ENCODE measurements at places on chromosomes 13 and 19.

- DNase-seq = no peak
Observed at GRCh38 chr13:54356849-54357248, 1328.2 kb downstream of the OLFM4 start.

- no peak for DNase-seq
Observed at GRCh38 chr13:45341799-45342500, 967 bp upstream of the TPT1 start.

- no peak for DNase-seq
Observed at GRCh38 chr13:25684491-25684890, 312.7 kb downstream of the ATP8A2 start.

DNA sequence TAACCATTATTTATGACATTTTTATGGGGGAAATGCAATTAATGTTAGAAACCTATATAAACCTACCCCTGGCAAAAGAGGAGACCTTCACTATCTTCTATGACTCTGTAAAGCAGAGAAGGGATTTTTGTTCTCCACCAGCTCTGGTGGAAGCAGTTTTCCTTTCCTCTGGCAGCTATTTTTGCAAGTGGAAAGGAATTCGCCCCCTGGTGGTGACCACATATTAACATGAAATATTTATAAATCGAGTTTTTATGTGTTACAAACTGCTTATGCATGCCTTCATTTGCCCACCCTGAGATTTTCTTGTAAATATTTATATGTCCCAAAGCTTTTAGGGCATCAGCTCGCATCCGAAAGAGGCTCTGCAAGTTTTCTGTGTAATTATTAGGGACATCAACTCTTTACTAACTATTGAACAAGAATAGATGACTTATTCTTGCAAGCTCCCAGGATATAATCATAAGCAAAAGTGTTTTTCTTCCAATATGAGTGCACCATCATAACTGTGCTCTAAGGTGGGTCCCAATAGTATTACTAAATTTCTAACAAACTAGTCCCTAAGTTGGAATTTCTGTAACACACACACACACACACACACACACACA is 62.4 kb downstream of the SERTM1 start:
- DNase-seq = no peak

- DNase-seq = peak; percentile 13
Observed at GRCh38 chr19:35868172-35868822, at the start of gene APLP1. Gene APLP1, plus strand, starts transcription at chr19:35868574. Its CDS starts 63 bp downstream, at chr19:35868637.

Data from retinal pigment epithelial cell (primary cell).